Stimulated activated CD4-positive, alpha-beta T cell treated with anti-CD3 and anti-CD28 coated beads, Interleukin-15, amount 100 ng/mL, for 1 hour (primary cell): ENCODE measurements at places on chromosomes 3 and 15.

DNA sequence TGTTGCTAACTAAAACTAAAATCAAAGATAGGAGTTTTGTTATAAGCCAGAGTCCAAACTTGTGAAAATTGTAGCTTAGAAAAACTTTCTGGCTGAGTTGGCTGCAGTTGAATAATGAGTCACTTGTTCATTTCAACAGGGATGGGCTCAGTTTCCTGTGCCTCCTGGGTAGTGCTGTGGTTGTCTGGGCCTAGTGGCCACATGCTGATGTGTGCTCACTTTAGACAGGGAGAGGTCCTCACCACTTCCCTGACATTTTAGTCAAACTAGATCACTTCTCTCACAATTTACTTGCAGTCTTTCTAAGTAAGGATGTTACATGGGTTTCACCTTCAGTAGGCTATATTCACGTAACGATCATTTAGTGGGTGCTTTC, 6.3 kb upstream of the UBE2Q2 start:
- no peak for DNase-seq

- no peak for DNase-seq
These were observed 174.9 kb upstream of the TOPAZ1 start for GRCh38 chr3:44066806-44067205.

GRCh38 chr3:181929501-181929900, 217.8 kb downstream of the SOX2 start:
- DNase-seq: no peak

DNA sequence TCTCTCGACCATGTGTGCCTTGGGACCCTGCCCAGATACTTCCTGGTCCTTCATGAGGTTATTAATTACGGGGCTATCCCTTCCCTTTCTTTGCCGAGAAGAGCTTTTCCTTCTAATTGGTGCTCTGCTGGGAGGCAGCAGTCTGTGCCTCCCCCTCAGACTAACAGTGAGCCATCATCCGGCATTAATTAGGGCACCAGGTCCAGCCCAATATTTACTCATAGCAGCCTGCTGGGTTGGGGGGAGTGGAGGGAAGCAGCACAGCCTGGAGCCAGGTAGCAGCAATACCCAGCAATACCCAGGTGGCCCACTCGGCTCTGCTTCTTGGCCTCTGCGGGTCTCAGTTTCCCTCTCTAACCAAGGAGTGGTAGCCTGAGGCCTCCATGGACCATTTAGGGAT, 20.1 kb downstream of the CACNA2D2 start:
- DNase-seq: no peak

GRCh38 chr15:75052972-75053747, 29.8 kb downstream of the PPCDC start:
- no peak for DNase-seq

DNA sequence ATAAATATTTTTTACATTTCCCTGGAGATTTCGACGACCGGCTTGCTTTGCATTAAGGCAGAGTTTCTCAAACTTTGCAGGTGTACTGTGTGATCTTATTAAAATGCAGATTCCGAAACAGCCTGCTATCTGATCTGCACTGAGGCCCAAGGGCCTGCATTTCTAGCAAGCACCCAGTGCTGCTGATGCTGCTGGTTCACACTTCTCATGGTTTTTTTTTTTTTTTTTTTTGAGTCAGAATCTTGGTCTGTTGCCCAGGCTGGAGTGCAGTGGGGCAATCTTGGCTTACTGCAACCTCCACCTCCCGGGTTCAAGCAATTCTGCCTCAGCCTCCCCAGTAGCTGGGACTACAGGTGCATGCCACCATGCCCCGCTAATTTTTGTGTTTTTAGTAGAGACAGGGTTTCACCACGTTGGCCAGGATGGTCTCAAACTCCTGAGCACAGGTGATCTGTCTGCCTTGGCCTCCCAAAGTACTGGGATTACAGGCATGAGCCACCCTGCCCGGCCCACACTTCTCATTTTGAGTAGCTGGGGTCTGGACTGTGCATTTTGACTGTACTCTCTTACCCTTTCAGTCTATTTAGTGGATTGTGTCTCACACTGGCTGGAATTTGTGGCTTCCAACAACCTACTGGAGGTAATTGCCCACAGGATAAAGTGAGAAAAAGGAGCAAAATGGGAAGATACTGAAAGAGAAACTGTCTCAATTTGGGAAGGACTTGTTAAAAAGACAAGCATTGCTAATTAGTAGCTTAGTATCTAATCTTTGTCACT, 94.1 kb downstream of the ITPR1 start:
- no peak for DNase-seq

- no peak for DNase-seq
These were observed 137.9 kb downstream of the CBLB start for GRCh38 chr3:105730801-105731354.
